Aorta (tissue), 5 donors: ENCODE measurements at places on chromosomes 4 and X. TPM values are rescaled to one million over a fixed set of nuclear protein-coding genes. Genes with fewer than 3 reads are reported as not detected.

Gene DSPP
- total RNA-seq = not detected

Gene MTNR1A
- not detected for total RNA-seq

Gene DCAF12L2
- total RNA-seq = not detected

Gene SPIN2A
- 2.4 TPM for total RNA-seq

Gene UGT8
- 0.78 TPM for total RNA-seq

Gene STATH
- total RNA-seq = not detected

Gene ENPP6
- total RNA-seq = 1.8 TPM

Gene GRIA3
- total RNA-seq = 7.2 TPM

Gene TMEM150C
- 6.5 TPM for total RNA-seq

GRCh38 chr4:105088110-105088879, 58.4 kb upstream of the TET2 start:
- H3K36me3 ChIP-seq = no peaks in the 10 kb centered on the region
- no peak overlapping the region for H3K4me3 ChIP-seq
- no peaks in the 10 kb centered on the region for H3K4me1 ChIP-seq
- no peak for DNase-seq
- H3K27me3 ChIP-seq = no peaks in the 10 kb centered on the region

DNA sequence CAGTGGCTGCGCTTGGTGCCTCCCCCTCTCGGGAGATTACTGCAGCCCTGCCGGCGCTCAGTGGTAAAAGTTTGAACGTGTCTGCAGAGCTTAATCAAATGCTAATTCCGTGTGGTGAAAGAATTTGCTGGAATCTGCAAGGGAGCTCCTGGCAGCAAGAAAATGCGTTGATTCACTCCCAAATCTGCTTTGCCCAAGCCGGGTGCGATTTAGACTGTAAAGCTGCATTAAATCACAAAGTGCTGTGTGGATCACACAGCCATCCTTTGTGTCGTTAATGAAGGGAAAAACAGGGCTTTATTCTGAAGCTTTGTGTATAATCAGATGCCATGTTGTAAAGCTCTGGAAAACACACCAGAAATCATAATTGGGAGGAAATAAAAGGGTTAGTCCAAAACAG, 444.1 kb downstream of the BCOR start:
- no peaks in the 10 kb centered on the region for H3K27me3 ChIP-seq
- DNase-seq = no peak
- no peaks in the 10 kb centered on the region for H3K4me1 ChIP-seq
- H3K36me3 ChIP-seq = no peaks in the 10 kb centered on the region
- no peak overlapping the region for H3K4me3 ChIP-seq
- H3K27ac ChIP-seq = no peak overlapping the region

DNA sequence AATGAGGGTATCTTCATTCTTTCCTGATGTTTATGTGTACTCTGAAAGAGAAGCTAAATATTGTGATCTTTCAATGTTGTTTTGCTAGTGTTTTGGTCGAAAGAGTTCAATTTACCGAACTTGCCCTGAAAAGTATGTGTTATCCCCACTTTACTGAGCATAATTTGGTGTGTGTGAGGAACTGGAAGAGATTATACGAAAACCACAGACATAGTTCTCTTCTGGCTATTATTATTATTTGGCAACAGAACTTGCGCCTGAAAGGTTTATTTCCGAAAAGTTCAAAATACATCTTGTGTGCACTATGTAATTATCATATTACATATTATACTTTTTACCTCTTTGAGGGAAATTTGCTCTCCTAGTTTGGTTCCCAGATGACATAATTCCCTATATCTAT, 232.5 kb upstream of the INTU start:
- H3K36me3 ChIP-seq = no peaks in the 10 kb centered on the region
- H3K27me3 ChIP-seq = no peaks in the 10 kb centered on the region
- no peak overlapping the region for H3K4me3 ChIP-seq
- H3K4me1 ChIP-seq = no peaks in the 10 kb centered on the region
- DNase-seq = no peak
- H3K27ac ChIP-seq = no peak overlapping the region

DNA sequence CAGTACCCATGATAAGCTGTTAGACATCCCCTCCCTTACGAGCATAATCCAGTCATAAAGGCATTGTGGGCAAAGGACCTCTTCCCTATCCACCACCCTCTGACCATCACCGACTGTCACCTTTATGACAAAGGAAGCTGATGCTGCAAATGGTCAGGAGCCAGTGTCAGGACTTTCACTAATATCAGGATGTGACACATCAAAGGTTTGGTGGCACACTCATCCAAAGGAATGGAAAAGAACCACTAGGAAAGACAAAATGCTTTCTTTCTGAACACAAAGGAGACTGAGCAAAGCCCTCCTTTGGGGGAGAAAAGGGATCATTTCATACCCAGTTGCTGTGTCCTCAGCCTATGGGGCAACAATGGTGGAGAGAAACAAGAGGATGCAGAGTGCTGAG, 66.9 kb upstream of the PROM1 start:
- H3K27ac ChIP-seq = no peak overlapping the region
- H3K4me3 ChIP-seq = no peak overlapping the region
- H3K4me1 ChIP-seq = no peaks in the 10 kb centered on the region

DNA sequence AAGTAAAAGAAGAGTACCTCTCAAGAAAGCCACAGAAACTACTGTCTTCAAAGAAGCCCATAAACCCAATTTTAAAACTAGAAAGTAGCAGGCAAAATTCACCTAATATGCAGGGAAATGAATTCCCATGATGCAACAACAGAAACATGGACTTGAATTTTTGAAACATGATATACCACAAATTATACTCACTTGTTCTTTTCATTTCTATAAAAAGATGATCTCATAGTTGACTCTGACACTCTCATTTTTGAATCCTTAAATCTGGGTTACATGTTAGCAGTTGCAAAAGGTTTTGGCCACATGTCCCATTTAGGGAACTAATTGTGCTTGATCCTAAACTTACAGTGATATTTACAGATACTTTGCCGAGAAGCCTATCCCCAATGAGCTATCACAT, 1130.8 kb downstream of the FAT4 start:
- no peak overlapping the region for H3K27ac ChIP-seq
- H3K4me3 ChIP-seq = no peak overlapping the region
- H3K4me1 ChIP-seq = no peaks in the 10 kb centered on the region
- no peaks in the 10 kb centered on the region for H3K27me3 ChIP-seq
- no peak for DNase-seq

DNA sequence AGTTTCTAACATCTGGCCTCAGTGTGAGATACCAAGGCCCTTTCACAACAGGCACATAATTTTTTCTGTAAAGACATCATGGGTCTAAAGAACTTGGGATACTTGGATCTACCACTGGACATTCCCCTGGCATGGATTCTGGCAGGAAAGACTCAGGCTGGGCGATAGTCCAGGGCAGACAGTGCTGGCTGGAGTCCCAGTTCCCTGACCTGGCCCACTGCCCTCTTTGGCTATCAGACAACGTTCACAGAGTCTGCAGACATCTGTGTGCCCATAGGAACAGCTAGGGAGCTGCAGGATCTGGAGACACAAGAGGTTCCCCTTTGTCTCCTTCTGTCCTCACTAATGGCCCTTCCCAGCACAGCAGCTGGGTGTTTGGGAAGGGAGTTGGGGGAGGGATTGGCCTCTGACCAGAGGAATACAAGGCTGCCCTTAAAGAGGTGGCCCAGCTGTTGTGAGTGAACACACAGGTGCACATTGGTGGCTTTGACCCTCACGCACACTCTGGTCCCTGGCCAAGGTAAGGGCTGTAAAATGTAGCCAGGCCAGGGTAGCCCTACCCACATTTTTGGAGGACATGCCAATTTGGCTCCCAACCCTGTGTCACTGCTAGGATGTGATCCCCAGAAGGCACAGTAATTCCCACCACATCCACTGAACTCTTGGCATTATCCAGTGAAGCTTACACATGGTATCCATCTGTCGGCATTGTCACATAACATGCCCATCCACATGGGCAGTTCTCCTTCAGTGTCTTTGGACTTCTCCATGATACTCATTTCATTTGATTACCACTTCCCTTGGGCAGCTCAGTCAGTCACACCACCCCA, 72.3 kb downstream of the SOX3 start:
- no peak overlapping the region for H3K27ac ChIP-seq
- H3K27me3 ChIP-seq = no peaks in the 10 kb centered on the region
- H3K36me3 ChIP-seq = no peaks in the 10 kb centered on the region
- no peak overlapping the region for H3K4me3 ChIP-seq

- no peak overlapping the region for H3K27ac ChIP-seq
- H3K27me3 ChIP-seq = no peaks in the 10 kb centered on the region
- H3K4me3 ChIP-seq = no peak overlapping the region
- no peak for DNase-seq
- no peaks in the 10 kb centered on the region for H3K4me1 ChIP-seq
- H3K36me3 ChIP-seq = no peaks in the 10 kb centered on the region
Measured at GRCh38 chr4:124409044-124409443, 303.5 kb downstream of the ANKRD50 start.

DNA sequence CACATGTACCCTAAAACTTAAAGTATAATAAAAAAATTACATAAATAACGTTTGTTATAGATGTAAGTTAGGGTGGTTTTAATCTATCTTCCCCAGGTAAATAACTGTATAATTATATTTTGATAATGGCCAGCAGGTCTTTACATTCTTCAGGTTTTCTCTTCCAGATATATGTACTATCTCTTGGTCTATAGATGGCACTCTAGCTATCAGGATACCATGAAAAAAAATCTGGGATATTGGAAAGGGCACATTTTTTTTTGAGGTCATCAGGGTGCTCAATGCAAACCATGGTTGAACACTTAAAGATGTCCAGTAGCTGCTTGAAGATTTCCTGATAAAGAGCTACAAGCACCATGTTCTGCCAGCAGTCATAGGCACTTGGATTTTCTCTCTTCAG, 15.6 kb upstream of the ADH4 start:
- no peaks in the 10 kb centered on the region for H3K4me1 ChIP-seq
- H3K27me3 ChIP-seq = no peaks in the 10 kb centered on the region
- no peak overlapping the region for H3K4me3 ChIP-seq
- peaks cover 2% of the 10 kb centered on the region for H3K36me3 ChIP-seq
- no peak for DNase-seq

- H3K4me1 ChIP-seq = no peaks in the 10 kb centered on the region
- no peak for DNase-seq
- no peaks in the 10 kb centered on the region for H3K27me3 ChIP-seq
- no peaks in the 10 kb centered on the region for H3K36me3 ChIP-seq
- no peak overlapping the region for H3K27ac ChIP-seq
- no peak overlapping the region for H3K4me3 ChIP-seq
Measured at GRCh38 chrX:153318811-153319210, 2.8 kb downstream of the PNMA6F start.

GRCh38 chrX:6861456-6861855, 286.1 kb upstream of the STS start:
- H3K4me1 ChIP-seq = no peaks in the 10 kb centered on the region
- no peak overlapping the region for H3K4me3 ChIP-seq
- DNase-seq = no peak
- no peaks in the 10 kb centered on the region for H3K36me3 ChIP-seq

GRCh38 chr4:45865781-45866180, 258.1 kb downstream of the GABRG1 start:
- H3K36me3 ChIP-seq = no peaks in the 10 kb centered on the region
- no peak for DNase-seq
- no peaks in the 10 kb centered on the region for H3K27me3 ChIP-seq
- no peak overlapping the region for H3K4me3 ChIP-seq
- no peak overlapping the region for H3K27ac ChIP-seq

GRCh38 chr4:143344774-143345173, 8.1 kb downstream of the GAB1 start:
- H3K27ac ChIP-seq = no peak overlapping the region
- no peak overlapping the region for H3K4me3 ChIP-seq

DNA sequence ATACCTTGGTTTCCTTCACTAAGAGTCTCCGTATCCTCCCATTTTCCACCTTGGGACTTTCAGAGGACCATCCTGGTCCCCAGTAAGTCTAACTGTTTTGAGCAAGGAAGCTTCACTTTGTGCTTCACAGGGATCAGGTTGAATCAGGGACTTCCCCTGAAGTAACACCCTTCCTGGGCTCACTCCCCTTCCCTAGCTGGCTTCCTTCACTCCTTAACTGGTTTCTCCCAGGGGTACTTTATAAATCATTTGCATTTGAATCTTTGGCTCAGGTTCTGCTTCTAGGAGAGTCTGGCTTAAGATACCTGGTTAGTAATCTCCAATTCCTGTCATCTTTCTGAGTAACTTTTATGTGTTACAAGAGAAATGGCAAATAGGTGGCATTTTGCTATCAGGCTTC, 24.5 kb upstream of the GRIA2 start:
- H3K27ac ChIP-seq = no peak overlapping the region
- no peaks in the 10 kb centered on the region for H3K27me3 ChIP-seq
- H3K36me3 ChIP-seq = no peaks in the 10 kb centered on the region
- H3K4me1 ChIP-seq = no peaks in the 10 kb centered on the region

- no peaks in the 10 kb centered on the region for H3K27me3 ChIP-seq
- no peak overlapping the region for H3K27ac ChIP-seq
- H3K36me3 ChIP-seq = no peaks in the 10 kb centered on the region
- DNase-seq = no peak
- no peak overlapping the region for H3K4me3 ChIP-seq
- no peaks in the 10 kb centered on the region for H3K4me1 ChIP-seq
Measured at GRCh38 chrX:114050075-114050796, 533.6 kb upstream of the HTR2C start.

DNA sequence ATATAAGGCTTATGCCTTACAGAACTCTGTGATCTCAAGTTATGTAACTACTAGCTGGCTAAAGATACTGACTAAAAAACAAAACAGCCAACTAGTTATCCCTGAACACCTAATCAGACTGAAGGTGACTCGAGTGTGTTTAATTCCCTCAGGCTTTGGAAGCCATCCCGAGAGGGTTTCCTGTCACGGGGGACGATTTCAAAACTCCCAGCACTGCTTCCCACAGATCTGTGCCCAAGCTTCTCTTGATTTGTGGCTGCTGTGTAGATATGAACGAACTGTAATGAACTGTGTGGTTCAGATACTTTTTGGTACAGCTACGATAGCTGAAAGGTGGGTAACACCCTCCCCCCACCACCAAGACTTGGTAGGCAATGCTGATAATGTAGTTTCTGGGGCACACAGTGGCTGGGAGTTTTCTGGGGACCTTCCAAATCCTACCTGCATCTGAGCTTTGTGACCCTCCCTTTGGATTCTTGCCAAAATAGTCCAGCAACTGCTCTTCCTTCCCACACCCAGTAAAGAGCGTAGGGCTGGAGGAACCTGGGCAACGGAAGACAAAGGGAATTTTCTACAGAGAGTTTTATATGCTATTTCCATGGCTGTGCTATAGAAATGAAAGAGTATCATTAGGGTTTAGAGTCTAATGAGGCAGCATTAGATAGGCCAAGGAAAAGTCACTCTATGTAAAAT, 148.8 kb downstream of the MGST2 start:
- H3K36me3 ChIP-seq = no peaks in the 10 kb centered on the region
- DNase-seq = no peak
- peaks cover 4% of the 10 kb centered on the region for H3K4me1 ChIP-seq
- no peaks in the 10 kb centered on the region for H3K27me3 ChIP-seq

GRCh38 chr4:28555866-28556265, 1695.2 kb downstream of the STIM2 start:
- H3K36me3 ChIP-seq = no peaks in the 10 kb centered on the region
- no peak for DNase-seq
- no peak overlapping the region for H3K27ac ChIP-seq
- H3K4me3 ChIP-seq = no peak overlapping the region
- no peaks in the 10 kb centered on the region for H3K4me1 ChIP-seq
